Inflammatory macrophage (primary cell): ENCODE measurements at places on chromosomes 6 and 20.

GRCh38 chr20:13102237-13102636, 93.5 kb downstream of the SPTLC3 start:
- DNase-seq, result no peak

DNA sequence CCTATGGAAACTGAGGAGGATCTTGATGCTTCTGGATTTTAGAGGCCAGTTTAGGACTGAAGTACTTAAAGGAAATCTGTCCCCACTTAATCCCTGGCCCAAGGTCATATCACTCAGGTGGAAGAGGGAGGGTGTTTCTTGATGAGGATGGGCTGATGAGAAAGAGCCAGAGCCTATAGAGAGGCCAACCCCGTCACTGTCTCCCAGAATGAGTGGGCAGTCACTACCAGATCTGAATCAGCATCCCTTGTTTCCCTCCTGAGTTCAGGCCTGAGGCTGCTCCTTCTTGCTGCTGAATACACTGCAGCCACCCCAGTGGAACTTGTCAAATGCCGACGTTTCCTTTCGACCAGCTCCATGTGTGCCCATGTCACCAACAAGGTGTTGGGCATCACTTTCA, 14.8 kb downstream of the ARMC12 start:
- no peak for DNase-seq

DNA sequence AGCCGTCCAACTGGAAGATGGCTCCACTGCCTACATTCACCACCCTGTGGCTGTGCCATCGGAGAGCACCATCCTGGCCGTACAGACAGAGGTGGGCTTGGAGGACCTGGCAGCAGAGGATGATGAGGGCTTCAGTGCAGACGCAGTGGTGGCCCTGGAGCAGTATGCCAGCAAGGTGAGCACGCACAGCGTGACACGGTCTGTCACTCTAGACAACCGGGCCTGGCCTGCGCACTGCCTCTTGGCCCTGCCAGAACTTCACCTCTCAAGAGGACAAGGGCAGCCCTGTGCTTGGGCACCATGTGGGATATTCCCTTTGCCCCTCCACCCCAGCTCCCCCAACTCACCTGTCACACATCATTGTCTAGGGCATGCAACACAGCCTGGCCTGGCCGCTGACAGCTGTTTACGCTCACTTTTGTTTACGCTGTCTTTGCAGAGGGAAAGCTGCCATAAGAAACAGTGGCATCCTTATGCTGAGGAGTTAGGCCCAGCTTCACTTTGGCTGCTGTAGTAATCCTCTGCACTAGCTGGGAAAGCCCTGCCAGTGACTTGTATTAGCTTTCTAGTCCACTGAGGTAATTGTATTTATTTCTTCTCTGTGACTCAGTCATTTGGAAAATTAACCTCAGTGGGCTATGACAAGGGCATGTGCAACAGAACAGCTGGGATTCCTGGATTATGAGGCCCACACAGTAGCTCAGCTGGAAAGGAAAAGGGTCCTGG, 9.8 kb upstream of the DEF6 start:
- DNase-seq, result no peak

DNA sequence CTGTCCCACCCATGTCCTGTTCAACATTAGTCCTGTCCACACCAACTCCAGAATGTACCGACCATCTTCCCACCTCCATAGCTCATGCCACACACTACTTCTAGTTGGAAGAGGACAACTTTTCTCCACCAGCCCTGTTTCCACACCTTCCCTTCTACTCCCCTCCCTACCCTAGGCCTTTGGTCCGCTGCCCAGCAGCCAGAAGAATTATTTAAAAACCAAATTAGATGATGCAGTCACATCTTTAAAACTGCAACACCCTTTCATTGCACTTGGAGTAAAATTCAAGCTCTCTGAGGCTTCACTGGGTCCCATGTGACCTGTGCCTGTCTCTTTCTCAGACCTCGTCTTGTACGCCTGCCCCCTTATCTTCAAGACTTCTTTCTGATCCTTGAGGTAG, 53.8 kb downstream of the BANF2 start:
- no peak for DNase-seq

GRCh38 chr6:24949020-24949569, 13.3 kb upstream of the RIPOR2 start:
- no peak for DNase-seq

- DNase-seq, result no peak
These were observed 753 bp upstream of the PERP start for GRCh38 chr6:138107752-138108592.

DNA sequence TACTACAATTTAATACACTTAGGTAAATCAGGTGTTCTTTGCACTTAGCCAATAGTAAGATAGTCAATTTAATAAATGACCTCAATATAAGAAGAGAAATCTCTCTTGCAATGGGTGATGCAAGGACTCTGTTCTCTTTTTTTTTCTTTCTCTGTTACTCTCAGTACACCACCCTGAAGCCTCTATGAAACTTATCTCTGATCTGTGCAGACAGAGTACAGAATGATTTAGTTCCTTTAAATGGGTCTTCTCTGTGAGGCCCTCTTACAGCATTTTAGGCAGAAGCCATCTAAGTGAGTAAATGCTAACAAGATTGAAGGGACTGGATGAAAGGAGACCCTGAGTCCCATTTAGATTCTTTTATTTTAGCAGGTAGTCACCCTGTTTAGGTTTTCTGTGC, 312.8 kb downstream of the RFPL4B start:
- no peak for DNase-seq

DNA sequence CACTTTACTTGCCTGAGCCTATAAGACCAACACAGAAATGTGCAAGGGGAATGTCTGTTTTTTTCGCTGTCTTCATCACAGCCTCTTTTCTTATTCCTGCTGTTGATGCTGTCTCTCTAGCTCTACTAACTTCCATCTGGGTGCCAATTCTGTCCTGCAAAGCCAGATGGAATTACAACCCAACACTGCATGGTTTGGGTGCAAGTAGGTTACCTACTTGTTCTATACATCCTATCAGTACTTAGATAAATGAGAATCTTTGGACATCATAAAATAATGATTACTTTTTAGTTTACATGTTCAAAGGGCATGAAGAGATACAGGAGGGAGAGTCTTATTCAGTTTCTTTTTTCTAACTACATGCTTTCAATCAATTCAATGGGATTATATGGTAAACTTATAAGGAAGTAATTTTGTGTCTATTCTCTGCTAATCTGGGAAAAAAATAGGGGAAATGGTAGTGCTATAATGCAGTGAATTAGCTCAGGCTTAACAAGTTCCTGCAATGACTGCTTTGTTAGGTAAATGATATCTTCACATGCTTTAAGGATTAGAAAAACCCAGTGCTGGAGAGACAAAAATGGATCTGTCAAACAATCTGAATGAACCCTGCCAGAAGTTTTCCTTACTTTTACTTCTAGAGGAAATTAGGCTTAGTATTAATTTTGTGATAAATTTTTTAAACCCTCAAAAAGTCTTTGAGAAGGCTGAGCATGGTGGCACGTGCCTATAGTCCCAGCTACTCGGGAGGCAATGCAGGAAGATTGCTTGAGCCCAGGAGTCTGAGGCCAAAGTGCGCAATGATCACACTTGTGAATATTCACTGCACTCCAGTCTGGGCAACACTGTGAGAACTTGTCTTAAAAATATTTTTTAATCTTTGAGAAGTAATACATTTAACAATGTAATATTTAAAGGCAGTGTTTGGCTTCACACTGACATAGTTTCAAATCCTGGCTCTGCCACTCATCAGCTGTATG, 86.5 kb upstream of the E2F3 start:
- no peak for DNase-seq

DNA sequence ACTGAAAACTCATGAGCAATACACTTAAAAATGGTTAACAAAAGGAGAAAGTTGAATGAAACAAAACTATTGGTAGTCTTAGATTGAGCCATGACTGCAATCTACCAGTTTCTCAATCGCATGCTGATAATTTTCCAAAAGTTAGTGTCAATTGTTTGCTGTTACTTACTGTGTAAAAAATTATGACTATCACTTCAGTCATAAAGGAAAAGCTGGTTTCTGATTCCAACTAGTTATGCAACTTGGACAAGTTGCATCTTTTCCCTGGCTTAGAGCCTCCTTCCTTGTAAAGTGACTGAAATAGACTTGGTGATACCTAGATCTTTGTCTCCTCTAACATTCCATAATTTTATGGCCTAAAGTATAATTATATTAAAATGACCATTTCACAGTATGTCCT, 88.3 kb upstream of the PAK5 start:
- no peak for DNase-seq

DNA sequence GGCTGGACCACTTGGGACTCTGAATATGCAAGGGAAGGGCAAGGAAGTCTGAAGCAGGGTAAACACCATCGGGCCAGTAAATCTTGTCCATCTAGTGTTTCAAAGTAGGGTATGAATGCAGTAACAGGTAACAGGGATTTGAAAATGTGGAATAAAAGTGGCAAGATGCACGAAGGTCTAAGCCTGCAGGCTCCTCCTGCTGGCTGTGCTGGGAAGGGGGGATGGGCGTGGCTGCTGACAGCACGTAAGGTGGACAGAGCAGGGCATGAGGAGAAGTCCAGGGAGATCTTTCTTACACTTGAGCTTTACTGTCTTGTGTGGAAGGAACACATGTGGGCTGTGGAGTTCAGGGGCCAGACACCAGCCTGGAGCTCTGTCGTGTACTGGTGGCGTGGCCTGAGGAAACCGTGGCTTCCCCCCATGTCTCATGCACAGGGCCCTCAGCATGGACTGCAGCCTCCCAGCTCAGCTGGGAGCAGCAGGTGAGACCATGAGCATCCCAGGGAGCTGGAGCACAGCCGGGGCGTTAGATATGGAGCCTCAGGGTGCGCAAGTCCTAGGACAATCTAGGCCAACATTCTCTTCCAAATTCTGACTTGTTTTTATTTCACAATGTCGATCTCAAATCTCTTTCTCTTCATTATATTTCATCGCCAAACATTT, 84.5 kb downstream of the SLC22A23 start:
- DNase-seq, result no peak

DNA sequence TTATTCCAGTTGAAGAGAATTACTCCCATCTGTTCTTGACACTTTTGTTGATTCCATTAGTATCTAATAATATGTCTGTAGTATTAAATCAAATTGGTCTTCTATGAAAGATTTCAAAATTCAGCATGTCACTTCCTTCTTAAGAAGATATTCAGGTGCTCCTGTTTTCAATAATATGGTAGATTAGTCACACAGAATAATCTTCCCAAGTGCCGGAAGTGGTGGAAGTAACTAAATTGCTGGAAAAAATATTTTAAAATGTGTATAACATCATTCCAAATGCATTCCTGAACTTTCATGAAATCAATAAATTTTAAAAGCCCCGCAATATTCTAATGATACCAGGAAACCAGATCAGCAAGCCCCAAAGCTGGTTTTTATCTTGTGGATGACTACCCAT, 281.3 kb downstream of the EPM2A start:
- DNase-seq, result no peak

DNA sequence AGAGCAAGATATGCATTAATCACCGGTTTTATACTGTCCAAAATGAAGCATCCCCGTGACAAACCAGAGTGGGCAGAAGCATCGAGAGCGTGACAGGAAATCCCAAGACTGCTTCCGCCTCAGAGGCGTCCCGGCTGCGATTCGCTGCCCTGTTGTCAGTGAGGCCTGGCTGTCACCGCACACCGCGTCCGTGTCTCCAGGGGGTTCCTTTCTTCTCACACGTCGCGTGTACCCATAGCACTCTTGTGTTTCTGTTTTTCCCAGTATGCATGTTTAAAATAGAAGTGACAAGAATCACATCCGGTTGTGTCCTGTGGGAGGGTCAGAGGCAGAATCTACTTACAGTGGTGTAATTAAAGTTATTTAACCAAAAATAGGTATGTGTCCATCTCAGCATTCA, 8.3 kb upstream of the ADRM1 start:
- no peak for DNase-seq

DNA sequence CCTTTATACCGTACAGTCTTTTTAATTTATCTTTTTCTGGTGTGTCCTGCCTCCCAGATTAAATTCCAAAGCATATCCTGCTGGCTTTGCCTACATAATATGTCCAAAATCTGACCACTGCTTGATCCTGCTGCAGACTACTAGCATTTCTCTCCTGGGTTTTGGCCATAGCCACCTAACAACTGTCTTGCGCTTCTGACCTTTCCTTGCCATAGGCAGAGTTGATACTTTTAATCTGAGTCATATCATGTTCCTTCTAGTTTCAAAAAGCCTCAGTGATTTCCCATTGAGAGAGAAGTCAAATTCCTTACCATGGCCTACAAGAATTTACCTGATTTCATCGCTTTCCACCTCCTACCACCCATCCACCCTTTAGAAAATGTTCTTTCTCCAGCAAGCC, 104.8 kb downstream of the BCKDHB start:
- DNase-seq, result no peak

- no peak for DNase-seq
These were observed 53.4 kb upstream of the RALGAPA2 start for GRCh38 chr20:20765696-20766365.

DNA sequence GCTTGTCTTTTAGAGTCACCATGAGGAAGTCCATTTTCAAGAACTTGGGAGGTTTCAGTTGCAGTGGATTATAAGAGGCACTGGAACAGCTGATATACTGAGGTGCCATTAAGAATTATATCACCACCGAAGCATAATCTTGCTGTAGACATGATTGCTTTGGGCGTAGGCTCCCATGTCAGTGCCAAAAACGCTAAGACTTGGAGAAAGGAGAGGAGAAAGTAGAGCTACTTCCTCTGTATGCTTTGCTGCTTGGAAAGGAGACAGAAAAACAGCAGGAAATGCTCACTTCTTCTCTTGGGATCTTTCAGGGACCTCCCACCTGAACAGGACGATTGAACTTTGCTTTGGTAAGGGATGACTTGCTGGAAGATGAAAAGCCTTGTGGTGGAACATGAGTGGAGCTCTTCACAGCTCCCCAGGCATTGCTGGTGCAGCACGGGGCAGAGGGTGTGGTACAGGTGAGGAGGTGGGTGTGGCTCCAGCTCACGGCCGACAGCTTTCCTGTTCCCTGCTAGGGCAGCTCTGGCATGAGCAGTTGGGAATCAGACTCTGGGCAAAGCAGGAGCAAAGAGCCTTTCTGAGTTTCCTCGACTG, 190.4 kb upstream of the JAG1 start:
- DNase-seq, result peak; percentile 20

DNA sequence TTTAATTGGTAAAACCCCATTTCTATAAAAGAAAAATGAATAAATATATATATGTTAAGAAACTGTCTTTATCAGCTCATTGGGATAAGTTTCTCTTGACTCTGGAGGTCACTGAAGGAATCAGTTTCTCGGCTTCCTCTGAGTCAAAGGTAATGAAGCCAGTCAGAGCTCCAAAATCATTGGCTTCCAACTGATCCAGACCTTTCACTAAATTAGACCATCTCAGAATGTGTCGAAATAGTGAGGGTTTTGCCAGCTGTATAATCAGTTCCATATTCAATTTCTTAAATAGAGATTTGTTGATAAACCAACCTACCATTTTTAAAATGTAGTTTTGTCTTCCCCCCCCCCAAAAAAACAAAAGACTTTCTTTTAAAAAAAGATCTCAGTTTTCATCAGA, 60.5 kb upstream of the SRSF6 start:
- DNase-seq, result no peak

- no peak for DNase-seq
These were observed 105.0 kb downstream of the PTPRK start for GRCh38 chr6:128415387-128415786.

GRCh38 chr20:24571159-24571558, 101.7 kb downstream of the SYNDIG1 start:
- DNase-seq, result no peak
